ENCODE measurements at places on chromosomes 3 and 15. TPM values are rescaled to one million over a fixed set of nuclear protein-coding genes. Genes with fewer than 3 reads are reported as not detected.

DNA sequence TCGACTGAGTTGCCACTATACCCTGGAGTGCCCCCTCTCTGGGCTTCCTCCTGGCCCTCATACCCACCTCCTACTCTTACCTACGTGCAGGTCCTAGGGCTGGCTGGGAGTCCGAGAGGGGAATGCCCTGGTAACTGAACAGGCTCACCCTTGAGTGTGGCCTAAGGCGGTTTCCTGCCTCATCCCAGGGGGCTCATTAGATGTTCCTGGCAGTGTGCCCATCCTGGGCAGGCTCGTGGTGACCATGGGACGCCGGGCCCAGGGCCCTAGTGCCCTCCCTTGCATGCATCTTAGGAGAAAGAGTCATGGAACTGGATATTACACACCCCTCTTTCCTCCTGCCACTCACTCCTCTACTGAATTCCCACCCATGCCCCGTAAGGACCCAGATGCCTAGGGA, 2.8 kb downstream of the SEMA4B start:
- H3K27me3 ChIP-seq: no peaks in the 10 kb centered on the region
- no peak for DNase-seq
- no peak overlapping the region for H3K4me3 ChIP-seq
- peaks cover 1% of the 10 kb centered on the region for H3K36me3 ChIP-seq
- H3K4me1 ChIP-seq: peaks cover 29% of the 10 kb centered on the region

DNA sequence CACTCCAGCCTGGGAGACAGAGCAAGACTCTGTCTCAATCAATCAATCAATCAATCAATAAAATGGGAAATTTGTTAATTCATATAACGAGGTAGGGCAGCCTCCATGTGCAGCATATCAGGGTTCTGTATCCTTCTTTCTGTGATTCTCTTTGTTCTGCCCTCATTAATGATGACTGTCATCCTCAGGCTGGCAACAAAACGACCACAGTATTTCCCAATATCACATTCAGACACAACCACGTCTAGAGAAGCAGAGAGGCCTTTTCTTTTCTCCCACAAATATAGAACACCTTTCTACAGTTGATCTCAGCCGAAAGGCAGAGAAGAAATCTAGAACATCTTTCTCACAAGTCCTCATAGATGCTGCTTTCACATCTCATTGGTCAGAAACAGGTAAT, 11.2 kb downstream of the CEP19 start:
- no peak overlapping the region for H3K27ac ChIP-seq
- no peaks in the 10 kb centered on the region for H3K36me3 ChIP-seq
- no peak for DNase-seq
- no peak overlapping the region for H3K4me3 ChIP-seq

GRCh38 chr3:140584549-140584948, 93.3 kb upstream of the TRIM42 start:
- no peaks in the 10 kb centered on the region for H3K4me1 ChIP-seq
- DNase-seq: no peak
- no peak overlapping the region for H3K27ac ChIP-seq
- peaks cover 14% of the 10 kb centered on the region for H3K27me3 ChIP-seq
- no peak overlapping the region for H3K4me3 ChIP-seq

DNA sequence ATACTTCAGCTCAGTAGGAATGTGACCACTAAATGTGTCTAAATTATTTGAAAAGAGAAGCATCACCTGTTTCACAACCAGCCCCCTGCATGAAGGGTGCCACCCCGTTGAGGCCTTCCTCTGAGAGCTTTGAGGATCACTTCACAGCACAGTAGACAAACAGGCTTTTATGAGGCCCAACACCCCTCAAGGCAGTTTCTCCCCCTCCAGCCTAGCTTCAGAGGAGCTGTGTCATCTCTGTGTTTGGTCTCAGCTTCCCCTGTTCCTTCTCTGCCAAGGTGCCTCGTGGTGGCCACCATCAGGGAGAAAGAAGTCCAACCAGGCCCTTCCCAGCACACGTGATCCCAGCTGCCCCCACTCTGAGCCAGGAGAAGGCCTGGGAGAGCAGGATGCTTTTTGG, 21.6 kb upstream of the DUSP7 start:
- no peak overlapping the region for H3K27ac ChIP-seq
- H3K36me3 ChIP-seq: no peaks in the 10 kb centered on the region
- no peaks in the 10 kb centered on the region for H3K4me1 ChIP-seq
- no peak overlapping the region for H3K4me3 ChIP-seq
- H3K27me3 ChIP-seq: no peaks in the 10 kb centered on the region
- no peak for DNase-seq

- DNase-seq: no peak
- H3K36me3 ChIP-seq: no peaks in the 10 kb centered on the region
- peak overlapping the region; percentile 23 for H3K4me3 ChIP-seq
- peaks cover 39% of the 10 kb centered on the region for H3K4me1 ChIP-seq
- no peak overlapping the region for H3K27ac ChIP-seq
Observed at GRCh38 chr3:31106204-31106603, 211.7 kb upstream of the GADL1 start.

GRCh38 chr3:128487813-128488635, 5.0 kb downstream of the GATA2 start:
- peaks cover 60% of the 10 kb centered on the region for H3K27me3 ChIP-seq
- H3K27ac ChIP-seq: no peak overlapping the region
- DNase-seq: peak; percentile 48
- peak overlapping the region; percentile 93 for H3K4me3 ChIP-seq

DNA sequence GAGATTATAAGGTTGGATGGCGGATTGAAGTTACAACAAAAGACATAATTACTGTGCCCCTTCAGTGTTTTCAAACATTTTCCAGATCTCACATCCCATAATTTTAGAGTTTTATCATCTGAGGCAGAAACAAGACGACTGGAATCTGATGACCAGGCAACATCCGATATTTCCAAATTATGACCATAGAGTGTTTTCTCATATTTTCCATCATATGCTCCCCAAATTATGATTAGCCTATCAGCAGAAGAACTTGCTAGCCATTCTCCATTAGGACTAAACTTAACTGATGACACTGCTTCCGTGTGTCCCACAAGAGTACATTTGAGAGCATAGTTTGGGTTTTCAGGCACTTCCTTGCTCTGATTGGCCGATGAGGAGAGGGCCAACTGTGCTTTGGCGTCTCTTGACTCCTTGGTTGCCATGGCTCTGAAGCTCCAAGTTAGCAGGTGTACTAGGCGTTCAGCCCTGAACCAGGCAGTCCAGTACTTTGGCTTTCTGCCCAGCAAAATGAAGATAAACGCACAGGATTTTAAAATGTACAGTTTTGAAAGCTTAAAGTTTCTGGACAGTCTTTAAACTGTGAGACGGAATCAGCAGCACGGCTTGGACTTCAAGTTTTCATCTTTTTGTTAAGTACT, 638 bp downstream of the WDR5B start:
- peak; percentile 59 for DNase-seq
- no peaks in the 10 kb centered on the region for H3K27me3 ChIP-seq
- peaks cover 6% of the 10 kb centered on the region for H3K36me3 ChIP-seq
- H3K4me1 ChIP-seq: peaks cover 55% of the 10 kb centered on the region

GRCh38 chr3:124764746-124765145, 34.5 kb downstream of the UMPS start:
- no peak overlapping the region for H3K4me3 ChIP-seq
- peaks cover 8% of the 10 kb centered on the region for H3K27me3 ChIP-seq
- no peaks in the 10 kb centered on the region for H3K36me3 ChIP-seq
- peaks cover 5% of the 10 kb centered on the region for H3K4me1 ChIP-seq

- H3K4me3 ChIP-seq: no peak overlapping the region
- H3K36me3 ChIP-seq: peaks cover 6% of the 10 kb centered on the region
- no peak for DNase-seq
- H3K4me1 ChIP-seq: no peaks in the 10 kb centered on the region
- no peaks in the 10 kb centered on the region for H3K27me3 ChIP-seq
- H3K27ac ChIP-seq: no peak overlapping the region
Observed at GRCh38 chr3:47848599-47849117, 45.7 kb downstream of the DHX30 start.

- no peak for DNase-seq
- H3K4me1 ChIP-seq: no peaks in the 10 kb centered on the region
- H3K27me3 ChIP-seq: peaks cover 7% of the 10 kb centered on the region
- no peaks in the 10 kb centered on the region for H3K36me3 ChIP-seq
- no peak overlapping the region for H3K27ac ChIP-seq
- no peak overlapping the region for H3K4me3 ChIP-seq
Observed at GRCh38 chr3:144221761-144222160, 250.1 kb downstream of the DIPK2A start.

GRCh38 chr3:142586803-142587406, 8.4 kb upstream of the ATR start:
- H3K4me3 ChIP-seq: no peak overlapping the region
- peak; percentile 12 for DNase-seq

DNA sequence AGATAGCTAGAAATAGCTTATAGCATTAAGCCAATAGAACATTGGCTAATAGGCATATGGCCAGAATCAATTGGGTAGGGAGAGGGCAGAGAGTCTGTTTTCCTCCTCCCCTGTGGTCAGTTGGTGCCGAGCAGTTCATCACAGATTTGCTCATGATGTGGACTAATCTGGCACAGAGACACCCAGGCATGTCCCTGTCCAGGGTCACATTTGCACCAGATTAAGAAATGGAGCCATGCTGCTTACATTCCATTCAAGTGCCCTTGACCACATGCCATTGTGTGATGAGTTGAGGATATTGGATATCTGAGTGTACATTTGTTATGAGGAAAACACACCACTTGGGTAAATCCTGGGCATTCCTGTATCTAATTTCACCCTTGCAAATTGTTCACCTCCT, 53.4 kb downstream of the USP13 start:
- no peak overlapping the region for H3K4me3 ChIP-seq
- H3K36me3 ChIP-seq: peaks cover 7% of the 10 kb centered on the region
- H3K27me3 ChIP-seq: no peaks in the 10 kb centered on the region
- no peak overlapping the region for H3K27ac ChIP-seq
- DNase-seq: no peak

GRCh38 chr3:172875039-172875438, 124.5 kb downstream of the ECT2 start:
- no peak overlapping the region for H3K27ac ChIP-seq
- no peaks in the 10 kb centered on the region for H3K27me3 ChIP-seq
- H3K36me3 ChIP-seq: no peaks in the 10 kb centered on the region
- DNase-seq: no peak
- no peaks in the 10 kb centered on the region for H3K4me1 ChIP-seq
- no peak overlapping the region for H3K4me3 ChIP-seq

The NR2E3 gene
- total RNA-seq: not detected
